ENCODE measurements at places on chromosomes 11 and 22.

DNA sequence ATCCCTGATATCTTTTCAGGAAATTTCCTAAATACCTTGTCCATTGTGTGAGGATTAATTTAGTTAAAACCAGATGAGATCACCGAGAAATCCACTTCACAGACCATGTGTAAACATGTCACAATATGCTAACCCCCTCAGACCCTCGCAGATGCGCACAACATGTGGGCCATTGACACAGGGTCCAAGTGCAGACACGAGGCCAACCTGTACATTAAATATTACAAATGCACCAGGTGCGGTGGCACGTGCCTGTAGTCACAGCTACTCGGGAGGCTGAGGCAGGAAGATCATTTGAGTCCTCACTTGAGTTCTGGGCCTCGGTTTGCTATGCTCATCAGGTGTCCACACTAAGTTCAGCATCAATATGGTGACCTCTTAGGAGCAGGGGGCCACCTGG, 9.9 kb upstream of the TMPRSS4 start:
- no peak overlapping the region for H3K27ac ChIP-seq
- H3K36me3 ChIP-seq: no peaks in the 10 kb centered on the region
- H3K4me1 ChIP-seq: peaks cover 9% of the 10 kb centered on the region
- H3K4me3 ChIP-seq: no peak overlapping the region

DNA sequence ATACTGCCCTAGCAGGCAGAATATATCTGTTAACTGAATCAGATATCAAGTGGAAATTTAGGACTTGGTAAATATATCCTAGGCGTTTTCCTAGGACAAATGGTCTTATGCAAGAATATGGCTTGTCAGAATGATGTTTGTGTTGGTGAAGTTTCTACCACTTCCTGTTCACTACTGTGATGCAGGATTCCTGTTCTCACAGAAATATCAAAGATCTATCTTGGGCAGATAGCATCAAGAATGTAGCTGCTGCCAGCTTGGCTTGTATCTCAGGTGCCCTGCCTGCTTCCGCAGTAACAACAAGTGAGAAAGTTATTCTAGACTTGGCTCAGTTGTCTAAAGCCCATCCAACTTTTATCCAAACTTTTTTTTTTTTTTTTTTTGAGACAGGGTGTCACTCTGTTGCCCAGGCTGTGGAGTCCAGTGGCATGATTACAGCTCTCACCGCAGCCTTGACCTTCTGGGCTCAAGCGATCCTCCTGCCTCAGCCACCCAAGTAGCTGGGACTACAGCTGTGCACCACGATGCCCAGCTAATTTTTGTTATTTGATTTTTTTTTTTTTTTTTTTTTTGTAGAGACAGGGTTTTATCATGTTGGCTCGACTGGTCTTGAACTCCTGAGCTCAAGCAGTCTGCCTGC, 61.3 kb downstream of the PPME1 start:
- H3K36me3 ChIP-seq: peaks cover 13% of the 10 kb centered on the region
- H3K27ac ChIP-seq: no peak overlapping the region
- H3K4me3 ChIP-seq: no peak overlapping the region
- H3K4me1 ChIP-seq: peaks cover 3% of the 10 kb centered on the region
- DNase-seq: no peak
- no peaks in the 10 kb centered on the region for H3K27me3 ChIP-seq

DNA sequence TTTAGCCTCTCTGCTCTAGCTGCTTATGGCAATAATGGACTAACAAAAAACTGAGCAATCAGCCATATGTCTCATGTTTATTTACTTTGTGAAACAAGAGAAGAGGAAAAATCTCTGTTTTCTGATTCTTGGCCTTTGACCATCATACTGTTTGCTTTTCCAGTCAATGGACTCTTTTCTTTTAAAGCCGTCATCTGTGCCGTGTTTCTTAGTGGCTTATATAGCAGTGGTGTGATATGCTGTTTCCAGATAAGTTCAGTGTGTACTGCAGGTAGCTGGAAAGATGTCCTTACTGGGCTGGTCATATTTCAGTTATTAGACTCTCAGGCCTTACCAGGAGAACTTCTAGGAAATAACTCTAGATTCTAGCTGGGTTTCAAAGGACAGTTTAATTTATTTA, 33.6 kb upstream of the TECTA start:
- no peak overlapping the region for H3K4me3 ChIP-seq
- H3K27ac ChIP-seq: no peak overlapping the region
- no peaks in the 10 kb centered on the region for H3K27me3 ChIP-seq
- peaks cover 12% of the 10 kb centered on the region for H3K4me1 ChIP-seq

GRCh38 chr22:45159652-45160462, 3.9 kb upstream of the NUP50 start:
- peaks cover 16% of the 10 kb centered on the region for H3K36me3 ChIP-seq
- H3K4me3 ChIP-seq: peak overlapping the region; percentile 17
- H3K27ac ChIP-seq: peak overlapping the region; percentile 93
- no peaks in the 10 kb centered on the region for H3K27me3 ChIP-seq
- DNase-seq: no peak

DNA sequence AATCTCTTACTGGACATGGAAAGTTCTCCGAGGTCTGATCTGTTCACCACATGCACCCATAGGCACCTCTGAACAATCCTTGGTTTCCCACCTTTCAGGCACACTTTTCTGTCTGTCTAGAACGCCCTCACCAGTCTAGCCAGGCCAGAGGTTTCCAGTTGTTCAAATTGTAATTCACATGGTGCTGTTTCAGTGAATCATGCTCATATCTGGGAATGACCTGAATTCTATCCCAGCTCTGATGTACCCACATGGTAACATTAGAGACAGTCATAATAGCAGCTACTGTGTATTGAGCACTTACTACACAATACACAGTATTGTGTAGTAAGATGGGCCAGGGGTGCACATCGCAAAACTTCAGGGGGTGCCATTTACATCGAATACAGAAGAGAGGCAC, 138.2 kb downstream of the COMMD9 start:
- DNase-seq: no peak
- H3K4me3 ChIP-seq: no peak overlapping the region
- H3K27me3 ChIP-seq: no peaks in the 10 kb centered on the region
- peak overlapping the region; percentile 46 for H3K27ac ChIP-seq
- H3K36me3 ChIP-seq: 0 out of 2 replicates have a peak, but pooled peaks cover 4% of the 10 kb centered on the region

- H3K27ac ChIP-seq: peak overlapping the region; percentile 69
- no peaks in the 10 kb centered on the region for H3K27me3 ChIP-seq
Observed at GRCh38 chr11:131223198-131223991, 147.0 kb upstream of the NTM start.

Measured in WTC11 (cell line).